Calu3 (cell line): ENCODE measurements at places on chromosomes 11 and 22. TPM values are rescaled to one million over a fixed set of nuclear protein-coding genes. Genes with fewer than 3 reads are reported as not detected.

PC gene
- 40.0 and 40.5 TPM in 2 replicates for total RNA-seq

KCNJ11 gene
- 2.4 and 2.9 TPM in 2 replicates for total RNA-seq

ANO5 gene
- 4.3 and 6.0 TPM in 2 replicates for total RNA-seq

OR8D1 gene
- total RNA-seq, result not detected in 2 replicates

- no peak for DNase-seq
Observed at GRCh38 chr22:31768422-31769059, 14.7 kb downstream of the DEPDC5 start.

ADM gene
- 2.0 and 4.6 TPM in 2 replicates for total RNA-seq

DNA sequence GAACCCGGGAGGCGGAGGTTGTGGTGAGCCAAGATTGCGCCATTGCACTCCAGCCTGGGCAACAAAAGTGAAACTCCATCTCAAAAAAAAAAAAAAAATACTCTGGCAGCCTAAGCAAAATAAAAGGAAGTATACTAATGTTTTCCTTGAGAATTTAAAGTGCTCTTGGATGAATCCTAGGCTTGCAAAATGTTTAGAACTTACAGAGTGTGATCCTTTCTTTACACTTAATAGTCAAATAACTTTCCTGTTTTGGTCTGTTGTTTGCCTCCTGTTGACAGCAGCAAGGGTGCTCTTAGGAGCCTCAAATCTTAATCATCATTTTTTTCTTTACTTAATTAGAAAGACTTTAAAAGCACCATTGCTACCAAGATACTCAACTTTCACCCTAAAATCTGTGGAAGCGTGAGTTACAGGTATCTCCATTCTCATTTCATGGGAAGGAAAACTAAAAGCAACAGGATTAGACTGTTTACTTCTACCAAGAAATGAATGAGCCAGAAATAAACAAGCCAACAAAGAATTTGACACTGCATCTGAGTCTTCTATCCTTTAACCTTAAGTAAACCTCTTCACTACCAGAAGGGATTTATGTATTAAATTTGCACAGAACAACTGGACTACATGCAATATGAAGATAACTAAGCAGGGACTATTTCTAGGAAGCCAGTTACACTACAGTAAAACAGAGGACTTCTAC is 38.7 kb upstream of the CRTAM start:
- DNase-seq, result no peak
